ENCODE measurements at places on chromosomes 6 and 20.

DNA sequence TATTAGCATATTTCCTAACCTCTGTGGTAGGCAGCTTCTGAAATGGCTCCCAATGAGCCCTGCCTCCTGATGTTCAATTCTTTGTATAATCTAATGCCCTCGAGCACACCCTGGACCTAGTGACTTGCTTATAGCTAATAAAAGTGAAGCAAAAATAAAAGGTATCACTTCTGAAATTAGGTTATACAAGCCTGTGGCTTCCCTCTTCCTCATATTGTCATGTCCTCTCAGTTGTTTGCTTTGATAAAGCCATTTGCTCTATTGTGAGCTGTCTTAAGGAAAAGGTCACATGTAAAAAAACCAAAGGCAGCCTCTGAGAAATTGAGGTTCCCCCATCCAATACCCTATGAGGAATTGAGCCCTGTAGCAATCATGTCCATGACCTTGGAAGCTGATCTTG is 442.1 kb upstream of the ADGRB3 start:
- DNase-seq, result no peak

- no peak for DNase-seq
These were observed 420.0 kb upstream of the EYS start for GRCh38 chr6:66127061-66127460.

GRCh38 chr20:38842558-38842981 is 37.1 kb downstream of the PPP1R16B start:
- DNase-seq, result no peak

GRCh38 chr6:31776485-31776988 is 591 bp downstream of the VWA7 start:
- no peak for DNase-seq

- no peak for DNase-seq
These were observed 707.6 kb upstream of the MARCKS start for GRCh38 chr6:113149511-113149910.

DNA sequence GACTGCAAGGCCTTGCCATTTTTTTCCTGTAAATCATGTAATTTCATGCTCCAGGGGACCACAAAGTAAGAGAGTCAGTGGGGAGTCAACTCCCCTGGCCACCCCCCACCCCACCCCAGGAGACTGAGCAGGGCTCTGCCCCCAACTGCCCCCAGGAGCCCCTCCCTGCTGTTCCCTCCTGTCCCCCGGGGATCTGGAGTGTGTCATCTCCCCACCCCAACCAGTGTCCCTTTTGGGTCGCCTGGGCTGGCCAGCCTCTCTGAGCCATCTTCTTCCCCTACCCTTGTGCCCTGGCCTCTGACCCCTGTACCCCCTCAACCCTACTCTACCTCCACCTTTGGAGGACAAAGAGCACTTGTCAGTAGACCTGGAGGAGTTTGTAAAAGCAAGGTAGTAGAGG is 29.4 kb downstream of the FOXP4 start:
- no peak for DNase-seq

- no peak for DNase-seq
These were observed 8.1 kb downstream of the FOXA2 start for GRCh38 chr20:22576273-22576672.

- DNase-seq, result no peak
These were observed 18.4 kb downstream of the LAMA4 start for GRCh38 chr6:112235956-112236355.

DNA sequence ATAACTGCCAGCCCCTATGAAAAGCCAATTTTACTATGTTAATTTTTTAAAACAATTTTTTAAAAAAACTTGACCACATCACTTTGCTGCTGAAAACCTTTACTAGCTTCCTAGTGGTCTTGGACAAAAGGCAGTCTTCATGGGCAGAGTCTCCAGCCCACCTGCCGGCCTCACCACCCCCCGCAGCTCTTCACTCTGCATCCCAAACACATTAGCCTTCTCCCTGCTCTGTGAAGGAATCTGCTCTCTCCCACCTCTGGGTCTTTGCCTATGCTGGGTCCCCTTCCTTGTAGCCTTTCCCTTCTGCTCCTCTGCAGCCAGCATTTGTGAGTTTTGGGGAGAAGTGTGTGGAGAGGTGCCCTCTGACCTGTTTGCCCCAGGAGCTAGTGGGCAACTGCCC is 170.7 kb upstream of the MLN start:
- no peak for DNase-seq

- no peak for DNase-seq
These were observed 208.7 kb upstream of the PRND start for GRCh38 chr20:4512891-4513550.

- no peak for DNase-seq
These were observed 1.2 kb downstream of the TAB2 start for GRCh38 chr6:149318581-149319286.

DNA sequence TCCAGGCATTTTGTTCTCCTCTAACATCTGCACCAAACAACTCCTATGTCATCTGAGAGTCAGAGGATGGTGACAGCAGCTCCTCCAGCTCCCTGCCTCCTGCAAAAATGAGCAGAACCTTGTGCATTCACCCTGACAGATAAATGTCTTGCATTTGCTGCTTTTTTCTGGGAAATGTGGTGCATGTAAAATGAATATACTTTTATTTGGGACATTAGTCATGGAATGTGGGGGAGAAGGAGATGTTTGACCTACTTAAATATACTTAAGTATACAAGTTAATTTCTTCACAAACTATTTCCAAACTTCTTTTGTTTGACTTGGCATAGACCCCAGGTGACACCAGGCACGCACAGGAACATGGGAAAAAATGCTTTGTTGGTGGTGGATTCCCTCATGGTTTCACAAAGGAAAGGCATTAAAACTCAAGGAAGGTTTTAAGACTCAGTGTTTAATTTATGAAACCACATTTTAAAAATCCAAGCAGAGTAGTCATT is 181.8 kb upstream of the MCHR2 start:
- DNase-seq, result no peak

GRCh38 chr6:22231616-22232015 is 65.2 kb downstream of the PRL start:
- no peak for DNase-seq

DNA sequence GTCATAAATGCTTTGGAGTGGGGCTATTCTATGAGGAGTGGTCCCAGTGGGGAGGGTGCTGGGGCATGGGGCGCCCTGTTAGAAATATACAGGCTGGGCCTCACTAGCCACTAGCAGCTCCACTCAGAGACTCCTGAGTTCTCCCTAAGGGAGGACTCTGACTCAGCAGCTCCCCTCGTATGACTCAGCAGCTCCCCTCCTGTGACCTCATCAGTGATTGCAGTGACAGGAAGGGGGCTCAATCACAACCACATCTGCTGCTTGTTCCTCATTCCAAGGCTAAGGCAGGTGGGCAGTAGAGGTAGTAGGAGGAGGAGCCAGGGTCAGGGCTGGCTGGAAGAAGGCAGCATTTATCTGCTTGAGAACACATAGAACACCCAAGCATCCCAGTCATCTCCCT is 73.7 kb downstream of the PRND start:
- DNase-seq, result no peak

GRCh38 chr6:28542440-28543296 is 17.0 kb downstream of the GPX5 start:
- peak; percentile 24 for DNase-seq

DNA sequence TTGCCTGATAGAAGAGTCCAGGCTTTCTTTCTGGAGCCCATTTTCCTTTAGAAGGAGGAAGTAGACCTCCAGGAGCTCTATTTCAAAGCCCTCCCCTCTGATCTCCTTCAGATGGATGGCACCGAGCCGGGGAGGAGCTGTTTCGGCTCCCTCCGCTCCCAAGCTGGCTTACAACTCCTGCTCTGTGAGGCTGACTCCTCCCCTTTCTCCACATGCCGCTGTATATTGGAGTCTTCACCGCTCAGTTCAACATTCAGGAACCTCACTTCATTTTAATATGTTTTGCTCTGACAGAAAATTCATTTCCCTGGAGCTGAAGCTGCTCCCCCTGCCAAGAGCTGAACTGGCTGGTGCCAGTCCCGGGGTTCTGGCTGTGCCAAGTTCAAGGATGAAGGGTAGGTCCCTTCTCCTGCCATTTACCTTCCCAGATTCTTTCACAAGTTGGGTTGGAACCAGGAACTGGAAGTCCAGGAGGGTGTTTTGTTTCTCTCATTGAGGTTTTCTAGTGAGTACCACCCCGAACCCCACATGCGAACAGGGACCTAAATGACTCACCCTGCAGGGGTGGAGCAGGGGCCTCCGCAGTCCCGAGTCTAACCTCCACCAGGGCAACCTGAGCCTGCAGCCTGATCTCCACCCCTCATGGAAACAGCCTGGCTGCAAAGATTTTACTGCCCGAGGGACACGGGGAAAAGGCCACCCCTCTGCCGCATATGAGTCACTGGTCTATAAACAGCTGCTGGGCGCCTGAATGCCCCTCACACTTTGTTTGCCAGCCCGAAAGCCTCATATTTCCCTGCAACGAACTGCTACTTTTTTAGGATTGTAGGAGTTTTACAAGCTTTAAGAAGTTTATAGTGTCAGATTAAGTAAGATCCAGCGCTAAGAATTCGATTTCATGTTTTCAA is 68.6 kb upstream of the FOXA2 start:
- no peak for DNase-seq

GRCh38 chr6:89840538-89840937 is 10.9 kb downstream of the CASP8AP2 start:
- DNase-seq, result no peak

DNA sequence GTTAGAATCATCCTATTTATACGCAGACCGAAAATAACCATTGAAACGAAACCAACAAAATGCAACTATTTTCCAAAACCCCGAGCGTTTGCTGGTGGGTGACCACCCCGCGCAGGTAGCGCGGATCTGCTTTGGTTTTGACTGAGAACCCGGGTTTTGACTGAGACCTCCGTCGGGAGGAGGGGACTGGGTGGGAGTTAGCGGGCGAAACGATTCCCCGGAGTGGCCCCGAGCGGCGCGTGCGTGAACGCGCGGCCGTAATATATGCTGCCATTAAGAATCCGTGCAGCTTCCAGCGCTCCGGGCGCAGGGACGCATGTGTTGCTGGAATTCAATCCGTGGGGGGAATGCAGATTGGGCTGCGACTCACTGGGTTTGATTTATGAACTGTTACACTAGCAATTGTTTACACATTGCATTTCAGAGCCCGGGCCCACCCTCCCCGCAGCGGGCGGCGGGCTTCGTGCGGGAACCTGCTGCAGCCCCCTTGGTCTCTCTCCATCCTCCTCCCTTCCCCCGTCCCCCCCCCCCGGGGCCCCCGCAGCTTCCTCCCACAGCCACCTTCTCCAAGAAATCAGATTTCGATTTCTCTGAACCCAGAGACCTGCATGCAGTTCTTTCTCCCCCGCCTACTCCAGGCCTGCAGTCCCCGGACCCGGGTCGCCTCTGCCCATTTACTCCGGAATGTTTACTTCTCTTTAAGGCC is 9.9 kb downstream of the NRN1 start:
- no peak for DNase-seq

GRCh38 chr6:37725957-37726356 is 28.3 kb upstream of the MDGA1 start:
- no peak for DNase-seq

DNA sequence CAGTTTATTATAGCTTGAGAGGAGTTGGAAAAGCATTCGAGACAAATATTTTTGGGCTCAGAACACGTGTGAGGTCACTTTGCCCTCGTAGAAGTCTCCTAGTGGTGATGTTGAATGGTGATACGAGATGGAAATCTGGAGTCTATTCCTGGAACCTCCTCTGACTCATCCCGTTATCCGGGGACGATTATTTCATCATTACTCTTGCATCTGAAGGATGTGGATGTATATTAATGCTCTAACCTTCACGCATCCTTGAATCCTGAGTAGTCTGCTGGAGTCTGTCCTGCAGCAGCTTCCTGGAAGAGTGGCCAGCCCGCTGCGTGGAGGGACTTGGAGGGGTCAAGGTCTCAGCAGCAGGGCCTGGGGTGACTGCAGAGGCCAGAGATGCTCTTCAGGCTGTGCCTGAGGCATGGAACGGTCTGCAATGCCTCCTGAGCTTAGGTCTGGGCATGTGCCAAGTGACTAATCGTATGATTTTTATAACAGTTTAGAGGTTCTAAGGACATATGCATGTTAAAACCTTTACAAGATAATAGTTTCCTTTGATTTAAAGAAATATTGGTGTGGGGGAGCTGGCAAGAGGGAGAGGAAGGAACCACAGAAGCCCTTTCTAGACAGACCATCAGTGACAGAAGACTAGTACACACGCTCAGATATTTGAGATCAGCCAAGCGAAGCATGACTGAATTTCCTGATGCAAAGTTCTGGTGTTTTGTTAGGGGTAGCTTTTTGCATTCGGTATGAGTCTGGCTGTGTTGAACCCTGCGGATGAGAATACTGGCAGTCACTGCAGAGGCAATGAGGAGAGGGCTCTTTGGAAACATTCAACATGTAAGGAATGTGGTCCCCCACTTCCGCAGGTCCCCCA is 400.2 kb downstream of the QKI start:
- DNase-seq, result no peak

DNA sequence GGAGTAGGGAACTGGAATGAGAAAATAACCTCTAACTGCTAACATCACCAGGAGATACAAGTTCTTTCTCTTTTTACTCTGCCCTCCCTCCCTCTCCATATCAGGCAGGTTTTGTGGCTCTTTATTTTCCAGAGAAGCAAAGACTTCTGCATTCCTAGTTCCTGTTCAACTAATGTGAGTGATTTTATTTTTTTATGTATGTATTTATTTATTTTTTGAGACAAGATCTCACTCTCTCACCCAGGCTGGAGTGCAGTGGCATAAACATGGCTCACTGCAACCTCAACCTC is 6.0 kb upstream of the IER3 start:
- DNase-seq, result no peak

DNA sequence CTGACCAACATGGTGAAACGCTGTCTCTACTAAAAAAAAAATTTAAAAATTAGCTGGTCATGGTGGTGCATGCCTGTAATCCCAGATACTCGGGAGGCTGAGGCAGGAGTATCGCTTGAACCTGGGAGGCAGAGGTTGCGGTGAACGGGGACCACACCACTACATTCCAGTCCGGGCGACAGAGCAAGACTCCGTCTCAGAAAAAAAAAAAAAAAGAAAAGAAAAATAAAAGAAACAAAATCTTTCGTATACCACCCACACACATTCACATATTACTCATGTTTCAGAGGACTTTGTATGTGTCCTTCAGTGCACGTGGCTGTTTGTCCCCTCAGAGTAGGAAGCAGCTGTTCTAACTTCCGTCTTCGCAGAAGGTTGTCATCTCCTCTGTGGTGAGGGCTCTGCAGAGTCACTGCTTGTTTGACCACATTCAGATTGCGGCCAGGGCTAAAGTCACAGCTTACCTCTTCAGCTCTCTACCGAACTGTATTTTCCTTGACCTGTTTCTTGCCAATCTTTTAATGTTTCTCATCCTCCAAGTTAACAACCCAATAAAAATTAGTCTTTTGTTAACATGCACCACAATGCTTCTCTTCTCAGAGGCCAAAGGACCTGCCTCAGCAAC is 36.6 kb upstream of the HIVEP1 start:
- no peak for DNase-seq
